Neuronal stem cell (in vitro differentiated cells): ENCODE measurements at places on chromosomes 16 and 17.
A peak's percentile ranks its signal among the peaks of the same experiment; 100 is the strongest.

- peak; percentile 43 for DNase-seq
These were observed 18.8 kb upstream of the ASGR2 start for GRCh38 chr17:7133424-7133823.

DNA sequence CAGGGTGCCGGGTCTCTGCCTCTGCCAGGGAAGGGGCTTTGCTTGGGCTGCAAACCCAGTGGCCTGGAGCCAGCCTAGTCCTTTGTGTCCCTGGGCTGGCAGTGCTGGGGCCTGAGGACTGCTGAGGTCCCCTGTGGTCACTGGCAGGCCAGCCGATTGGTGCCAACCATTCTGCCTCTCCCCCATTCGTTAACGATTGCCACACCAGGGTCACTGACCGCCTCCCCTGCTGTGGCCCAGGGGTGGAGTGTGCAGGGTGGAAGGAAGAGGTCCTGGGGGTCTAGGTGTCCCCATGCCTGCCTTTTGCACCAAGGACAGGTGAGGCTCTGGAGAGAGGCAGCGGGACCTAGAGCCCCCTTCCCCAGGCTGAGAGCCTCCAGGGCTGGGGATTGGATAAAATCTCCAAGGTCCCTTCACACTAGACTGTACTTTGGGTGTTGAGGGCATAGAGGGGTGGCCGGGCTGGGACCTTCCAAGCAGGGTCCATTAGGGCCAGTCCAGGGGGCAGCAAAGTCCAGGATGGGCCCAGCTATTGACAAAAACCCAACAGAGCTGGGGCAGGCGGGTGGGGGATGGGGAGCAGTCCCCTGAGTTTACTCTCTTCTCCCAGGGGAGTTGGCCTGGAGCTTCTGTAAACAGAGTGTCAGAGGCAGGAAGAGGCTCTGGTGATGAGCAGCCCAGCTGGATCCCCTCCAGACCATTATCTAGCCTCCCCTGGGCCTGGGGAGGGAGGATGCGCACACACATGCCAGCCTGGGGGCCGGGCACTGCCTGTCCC, 1.1 kb downstream of the VASN start:
- DNase-seq = no peak

- no peak for DNase-seq
These were observed 21.6 kb upstream of the ADCY7 start for GRCh38 chr16:50244504-50245416.

- no peak for DNase-seq
These were observed 24.3 kb upstream of the MLKL start for GRCh38 chr16:74724820-74725549.
